ENCODE measurements at places on chromosomes 7 and 10.

- H3K4me1 ChIP-seq: no peaks in the 10 kb centered on the region
- no peak overlapping the region for H3K4me3 ChIP-seq
- peaks cover 2% of the 10 kb centered on the region for H3K27me3 ChIP-seq
- no peaks in the 10 kb centered on the region for H3K36me3 ChIP-seq
- no peak for DNase-seq
Observed at GRCh38 chr10:71598621-71599055, 120.9 kb downstream of the C10orf105 start.

GRCh38 chr10:25758041-25758457 lies 176.0 kb upstream of the MYO3A start:
- DNase-seq: peak; percentile 50
- no peaks in the 10 kb centered on the region for H3K36me3 ChIP-seq
- H3K4me3 ChIP-seq: no peak overlapping the region
- no peaks in the 10 kb centered on the region for H3K27me3 ChIP-seq

- H3K4me3 ChIP-seq: no peak overlapping the region
- no peaks in the 10 kb centered on the region for H3K27me3 ChIP-seq
- no peaks in the 10 kb centered on the region for H3K4me1 ChIP-seq
- DNase-seq: no peak
- no peaks in the 10 kb centered on the region for H3K36me3 ChIP-seq
- H3K27ac ChIP-seq: no peak overlapping the region
Observed at GRCh38 chr10:82888809-82889455, 1013.9 kb downstream of the NRG3 start.

- H3K27me3 ChIP-seq: no peaks in the 10 kb centered on the region
- H3K36me3 ChIP-seq: no peaks in the 10 kb centered on the region
- H3K27ac ChIP-seq: no peak overlapping the region
- peak; percentile 53 for DNase-seq
- H3K4me3 ChIP-seq: no peak overlapping the region
- H3K4me1 ChIP-seq: no peaks in the 10 kb centered on the region
Observed at GRCh38 chr7:115359119-115359518, 437.2 kb downstream of the MDFIC start.

DNA sequence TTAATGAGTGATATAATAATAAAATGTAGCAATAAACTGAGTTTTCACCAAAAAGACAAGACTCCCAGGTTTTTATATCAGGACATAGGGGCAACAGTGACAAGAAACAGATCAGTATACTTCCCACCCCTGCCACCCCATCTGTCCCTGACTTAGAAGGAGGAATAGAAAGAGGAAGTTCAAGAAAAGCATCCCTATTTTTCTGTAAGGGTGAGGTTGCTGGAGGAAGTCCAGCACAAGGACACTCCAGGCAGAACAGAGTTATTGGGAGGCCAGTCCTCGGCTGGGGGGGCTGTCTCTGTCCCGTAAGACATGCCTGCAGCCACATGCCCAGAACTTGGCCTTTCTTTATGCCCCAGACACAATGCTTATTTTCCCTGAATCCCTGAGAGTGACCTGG lies 16.5 kb upstream of the TLX1 start:
- H3K27ac ChIP-seq: no peak overlapping the region
- no peaks in the 10 kb centered on the region for H3K36me3 ChIP-seq
- H3K4me3 ChIP-seq: no peak overlapping the region

DNA sequence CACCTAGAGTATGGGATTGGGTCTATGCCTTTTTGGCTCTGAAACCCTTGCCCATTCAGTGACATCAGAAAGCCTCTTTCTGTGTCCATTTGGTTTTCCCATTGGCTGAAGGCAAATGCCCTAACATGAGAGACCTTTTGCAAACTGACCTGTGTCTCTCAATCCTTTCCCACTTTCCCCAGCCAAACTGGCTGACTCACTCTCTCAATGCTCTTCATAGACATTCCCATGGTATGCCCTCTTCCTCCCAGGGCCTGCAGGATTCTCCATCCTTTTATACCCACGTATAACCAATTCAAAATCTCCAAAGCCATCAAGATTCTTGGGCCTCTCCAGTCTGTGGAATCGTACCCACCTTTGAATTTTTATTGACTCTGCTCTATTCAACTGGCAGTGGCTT lies 563.3 kb downstream of the GATA3 start:
- no peaks in the 10 kb centered on the region for H3K36me3 ChIP-seq
- DNase-seq: no peak
- H3K27me3 ChIP-seq: no peaks in the 10 kb centered on the region
- no peak overlapping the region for H3K4me3 ChIP-seq
- no peak overlapping the region for H3K27ac ChIP-seq

GRCh38 chr10:28077889-28078288 lies 79.0 kb upstream of the ODAD2 start:
- no peak for DNase-seq
- no peaks in the 10 kb centered on the region for H3K4me1 ChIP-seq
- H3K27me3 ChIP-seq: no peaks in the 10 kb centered on the region
- no peak overlapping the region for H3K4me3 ChIP-seq

DNA sequence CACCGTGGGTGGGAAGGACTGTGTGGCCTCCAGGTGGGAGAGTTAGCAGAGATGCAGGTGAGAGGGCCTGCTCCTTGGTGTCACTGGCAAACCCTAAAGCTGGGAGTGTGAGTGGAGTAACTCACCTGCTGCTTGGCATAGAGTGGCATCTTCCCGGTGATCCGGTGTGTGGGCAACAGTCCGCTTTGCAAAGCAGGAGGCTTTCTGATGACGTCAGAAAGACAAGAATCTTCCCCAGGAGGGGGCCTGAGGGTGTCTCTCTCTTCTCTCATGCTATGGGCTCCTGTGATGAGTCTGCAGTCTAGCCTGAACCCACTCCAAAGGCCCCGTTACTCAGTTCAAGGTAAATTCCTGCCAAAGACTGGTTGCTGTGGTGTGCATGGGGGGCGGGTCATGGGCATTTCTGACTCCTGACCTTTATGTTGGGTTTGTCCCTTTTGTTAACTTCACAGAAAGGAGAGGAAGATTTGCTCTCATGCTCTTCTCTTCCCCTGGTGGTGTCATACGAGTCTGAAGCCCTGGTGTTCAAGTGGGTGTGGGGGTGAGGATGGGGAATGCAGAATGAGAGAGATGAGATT lies 187.9 kb downstream of the GATA3 start:
- no peaks in the 10 kb centered on the region for H3K27me3 ChIP-seq
- H3K4me3 ChIP-seq: no peak overlapping the region
- H3K27ac ChIP-seq: no peak overlapping the region
- H3K36me3 ChIP-seq: no peaks in the 10 kb centered on the region
- no peak for DNase-seq

DNA sequence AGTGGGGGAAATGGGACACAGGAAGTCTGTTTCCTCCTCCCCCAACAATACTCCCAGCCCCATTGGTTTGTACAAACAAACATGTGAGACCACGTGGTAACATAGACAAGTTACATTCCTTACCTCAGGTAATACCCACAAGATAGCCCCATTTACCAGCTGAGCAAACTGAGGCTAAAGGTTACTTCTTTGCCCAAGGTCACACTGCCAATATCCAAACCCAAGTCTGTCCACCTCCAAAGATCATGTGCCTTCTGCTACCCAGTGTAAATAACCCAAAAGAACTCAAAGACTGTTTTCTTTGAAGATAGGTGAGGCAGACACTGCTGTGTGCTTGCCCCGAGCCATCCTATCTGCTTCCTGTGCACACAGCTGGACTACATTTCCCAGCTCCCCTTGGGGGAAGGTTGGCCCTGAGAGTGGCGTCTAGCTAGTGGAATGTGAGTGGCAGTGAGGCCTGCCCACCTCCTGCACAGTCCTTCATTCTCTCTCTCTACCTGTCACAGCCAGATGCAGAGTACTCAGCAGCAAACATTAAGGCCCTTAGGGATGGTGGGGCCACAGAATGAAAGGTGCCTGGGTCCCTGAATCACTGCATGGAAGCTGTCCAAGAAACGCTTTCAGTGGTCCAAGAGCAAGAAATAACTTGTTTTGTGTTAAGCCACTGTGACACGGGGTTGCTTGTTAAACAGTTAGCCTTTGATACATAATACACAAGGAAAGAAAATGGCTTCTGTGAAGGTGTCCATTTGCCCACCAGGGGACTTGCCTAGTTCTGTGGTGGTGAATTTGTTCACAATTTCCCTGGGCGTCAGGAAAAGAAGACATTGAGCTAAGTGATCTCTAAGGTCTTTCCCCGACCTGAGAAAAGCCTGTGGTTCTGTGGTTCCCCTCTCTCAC lies 257.7 kb upstream of the NFE2L3 start:
- peaks cover 30% of the 10 kb centered on the region for H3K4me1 ChIP-seq
- peak overlapping the region; percentile 28 for H3K4me3 ChIP-seq
- H3K27me3 ChIP-seq: no peaks in the 10 kb centered on the region
- no peaks in the 10 kb centered on the region for H3K36me3 ChIP-seq
- DNase-seq: peak; percentile 77

- H3K4me3 ChIP-seq: no peak overlapping the region
- no peaks in the 10 kb centered on the region for H3K36me3 ChIP-seq
- no peaks in the 10 kb centered on the region for H3K27me3 ChIP-seq
- no peaks in the 10 kb centered on the region for H3K4me1 ChIP-seq
- DNase-seq: no peak
Observed at GRCh38 chr7:112907658-112908057, 117.5 kb upstream of the TMEM168 start.

GRCh38 chr7:13986208-13986607 lies 3.3 kb downstream of the ETV1 start:
- H3K27ac ChIP-seq: no peak overlapping the region
- no peaks in the 10 kb centered on the region for H3K36me3 ChIP-seq
- DNase-seq: no peak
- no peaks in the 10 kb centered on the region for H3K27me3 ChIP-seq
- no peaks in the 10 kb centered on the region for H3K4me1 ChIP-seq

GRCh38 chr7:25669961-25670841 lies 441.9 kb upstream of the NPVF start:
- H3K27ac ChIP-seq: no peak overlapping the region
- no peaks in the 10 kb centered on the region for H3K27me3 ChIP-seq
- DNase-seq: no peak
- no peaks in the 10 kb centered on the region for H3K4me1 ChIP-seq

GRCh38 chr7:4178416-4178815 lies 503.7 kb upstream of the FOXK1 start:
- H3K4me1 ChIP-seq: no peaks in the 10 kb centered on the region
- no peak overlapping the region for H3K27ac ChIP-seq
- no peak for DNase-seq
- H3K4me3 ChIP-seq: no peak overlapping the region

DNA sequence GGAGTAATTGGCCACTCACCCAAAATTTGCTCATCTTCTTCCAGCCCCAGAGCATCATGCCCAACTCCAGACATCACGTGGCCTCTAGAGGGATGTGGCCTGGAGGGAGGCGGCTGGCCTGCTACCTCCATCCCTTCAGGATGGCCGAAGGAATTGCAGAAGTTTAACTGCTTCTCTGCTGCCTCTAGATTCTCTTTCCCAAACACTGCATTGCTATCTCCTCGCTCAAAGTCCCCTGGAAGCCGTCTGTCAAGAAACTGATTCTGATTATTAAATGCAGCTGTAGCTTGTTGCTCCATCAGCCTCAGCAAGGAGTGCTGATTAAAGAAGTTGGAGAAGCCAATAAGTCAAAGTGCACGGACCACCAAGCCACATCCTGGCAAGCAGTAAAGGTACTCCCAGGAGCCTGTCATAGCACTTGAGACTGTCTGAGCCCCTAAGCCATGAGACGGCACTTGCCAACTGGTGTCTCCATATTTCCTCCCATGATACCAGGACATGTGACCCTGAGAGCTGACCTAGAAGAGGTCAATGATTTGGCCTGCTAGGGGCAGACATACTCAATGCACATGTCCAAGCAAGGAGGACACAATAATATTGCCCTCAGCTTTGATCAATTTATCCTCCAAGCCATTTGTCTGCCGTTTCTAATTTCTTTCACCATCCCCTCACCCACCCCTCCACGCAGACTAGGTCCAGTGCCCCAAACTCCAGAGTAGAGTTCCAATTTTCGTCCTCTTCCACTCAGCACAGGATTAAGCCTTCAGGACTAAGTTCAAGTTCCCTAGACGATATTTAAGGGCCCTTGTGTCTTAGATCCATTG lies 84.2 kb downstream of the TBXAS1 start:
- DNase-seq: no peak
- H3K4me3 ChIP-seq: no peak overlapping the region
- H3K27ac ChIP-seq: no peak overlapping the region
- peaks cover 47% of the 10 kb centered on the region for H3K4me1 ChIP-seq
- H3K27me3 ChIP-seq: no peaks in the 10 kb centered on the region
